Osteocyte (in vitro differentiated cells): ENCODE measurements at places on chromosomes 3 and 15. TPM values are rescaled to one million over a fixed set of nuclear protein-coding genes. Genes with fewer than 3 reads are reported as not detected.
A peak's percentile ranks its signal among the peaks of the same experiment; 100 is the strongest.

KLF15 gene
- total RNA-seq, result 5.7 and 7.2 TPM in 2 replicates

- H3K27me3 ChIP-seq, result no peaks in the 10 kb centered on the region
- H3K27ac ChIP-seq, result no peak overlapping the region
- H3K4me3 ChIP-seq, result no peak overlapping the region
- H3K36me3 ChIP-seq, result no peaks in the 10 kb centered on the region
- no peak for DNase-seq
- H3K4me1 ChIP-seq, result no peaks in the 10 kb centered on the region
Measured at GRCh38 chr3:59796456-59796855, 746.6 kb upstream of the CFAP20DC start.

DNA sequence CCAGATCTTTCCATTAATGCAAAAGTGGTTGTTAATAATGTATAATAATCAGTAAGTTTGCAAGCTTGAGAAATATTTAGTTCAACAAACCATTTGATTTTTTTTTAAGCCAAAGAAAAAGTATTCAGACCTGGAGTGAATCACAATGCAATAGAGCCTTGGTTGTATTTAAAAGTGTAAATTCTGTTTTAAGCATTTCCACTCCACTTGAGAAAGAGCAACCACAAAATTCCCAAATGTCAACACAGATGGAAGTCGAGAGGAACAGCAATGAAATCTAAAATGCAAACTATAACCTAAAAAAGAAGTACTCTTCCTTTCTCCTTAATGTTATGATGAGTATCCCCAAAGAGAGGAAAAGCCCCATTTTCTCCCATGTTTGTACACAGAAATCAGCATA, 20.2 kb downstream of the GBE1 start:
- H3K4me1 ChIP-seq, result peaks cover 48% of the 10 kb centered on the region
- DNase-seq, result no peak
- no peaks in the 10 kb centered on the region for H3K27me3 ChIP-seq
- no peaks in the 10 kb centered on the region for H3K36me3 ChIP-seq
- peak overlapping the region; percentile 49 for H3K4me3 ChIP-seq
- H3K27ac ChIP-seq, result peak overlapping the region; percentile 91

DNA sequence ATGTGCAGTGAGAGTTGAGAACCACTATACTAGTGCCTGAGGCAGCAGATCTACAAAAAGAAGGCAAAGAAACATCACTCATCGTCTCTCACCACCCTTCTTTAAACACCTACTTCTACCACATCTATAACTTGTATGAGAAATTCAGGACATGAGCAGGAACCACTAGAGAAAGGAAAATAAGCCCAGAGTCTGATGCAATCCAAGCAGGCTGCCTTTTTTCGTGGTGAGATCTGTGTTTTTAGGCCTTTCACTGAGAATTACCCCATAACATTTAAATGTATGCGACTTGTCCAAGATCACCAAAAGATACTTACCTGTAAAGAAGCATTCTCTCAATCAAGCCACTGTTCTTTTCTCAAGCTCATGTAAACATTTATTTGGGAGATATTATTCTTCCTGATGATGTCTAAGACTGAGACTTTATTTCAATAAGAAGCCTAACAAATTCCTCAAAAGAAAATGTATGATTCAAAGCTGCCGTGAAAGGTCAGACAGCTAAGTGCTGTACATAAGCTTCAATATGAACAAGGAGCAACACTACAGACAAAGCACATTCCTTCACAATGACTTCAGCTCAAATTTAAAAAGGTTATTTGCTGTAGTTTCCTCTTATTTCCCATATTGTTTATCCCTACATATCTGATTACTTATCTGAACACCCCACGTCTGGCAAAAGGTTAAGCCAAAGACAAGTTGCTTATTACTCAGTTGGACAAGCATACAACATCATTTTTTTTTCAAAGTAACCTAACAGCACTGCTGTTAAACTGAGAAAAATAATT, 16.5 kb downstream of the SPICE1 start:
- DNase-seq, result no peak
- H3K36me3 ChIP-seq, result peaks cover 7% of the 10 kb centered on the region
- no peak overlapping the region for H3K4me3 ChIP-seq
- peaks cover 7% of the 10 kb centered on the region for H3K4me1 ChIP-seq
- no peaks in the 10 kb centered on the region for H3K27me3 ChIP-seq

- no peaks in the 10 kb centered on the region for H3K36me3 ChIP-seq
- peak overlapping the region; percentile 79 for H3K4me3 ChIP-seq
- no peaks in the 10 kb centered on the region for H3K27me3 ChIP-seq
Measured at GRCh38 chr15:73630921-73631362, 2.2 kb downstream of the NPTN start.

GRCh38 chr3:197174927-197175326, 123.5 kb downstream of the DLG1 start:
- H3K36me3 ChIP-seq, result peaks cover 13% of the 10 kb centered on the region
- peaks cover 25% of the 10 kb centered on the region for H3K4me1 ChIP-seq
- no peaks in the 10 kb centered on the region for H3K27me3 ChIP-seq
- H3K27ac ChIP-seq, result peak overlapping the region; percentile 81
- peak overlapping the region; percentile 32 for H3K4me3 ChIP-seq

DNA sequence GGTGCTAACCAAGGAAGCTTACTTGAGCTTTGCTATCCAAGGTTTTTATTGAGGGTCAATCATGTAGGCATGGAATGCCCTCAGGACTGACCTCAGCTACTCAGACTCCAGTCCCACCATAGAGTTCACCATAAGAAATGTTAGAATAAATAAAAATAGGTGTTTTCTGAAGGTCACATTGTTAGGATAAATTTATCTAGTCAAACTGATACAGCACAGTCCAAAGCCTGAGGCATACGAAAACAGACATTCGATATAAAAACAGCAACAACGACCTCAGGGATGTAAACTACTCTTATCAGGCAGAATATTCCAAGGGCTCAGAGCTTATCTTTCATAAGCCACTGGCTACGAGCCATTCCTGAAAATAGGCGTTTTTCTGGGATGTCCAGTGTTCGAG, 690.6 kb downstream of the MCTP2 start:
- H3K27ac ChIP-seq, result no peak overlapping the region
- no peak for DNase-seq
- no peaks in the 10 kb centered on the region for H3K4me1 ChIP-seq

GRCh38 chr3:41308119-41308518, 108.8 kb downstream of the CTNNB1 start:
- H3K27ac ChIP-seq, result no peak overlapping the region
- peaks cover 2% of the 10 kb centered on the region for H3K27me3 ChIP-seq
- H3K36me3 ChIP-seq, result no peaks in the 10 kb centered on the region
- no peak overlapping the region for H3K4me3 ChIP-seq
- DNase-seq, result no peak
- no peaks in the 10 kb centered on the region for H3K4me1 ChIP-seq
